ENCODE measurements at places on chromosomes 2 and 18. TPM values are rescaled to one million over a fixed set of nuclear protein-coding genes. Genes with fewer than 3 reads are reported as not detected.

GRCh38 chr2:179243046-179243445 is 21.6 kb downstream of the SESTD1 start:
- H3K27ac ChIP-seq = no peak overlapping the region
- no peaks in the 10 kb centered on the region for H3K27me3 ChIP-seq
- no peaks in the 10 kb centered on the region for H3K36me3 ChIP-seq
- no peak for DNase-seq
- no peak overlapping the region for H3K4me3 ChIP-seq

- H3K4me1 ChIP-seq = no peaks in the 10 kb centered on the region
- H3K36me3 ChIP-seq = no peaks in the 10 kb centered on the region
- no peak overlapping the region for H3K27ac ChIP-seq
- no peak overlapping the region for H3K4me3 ChIP-seq
- H3K27me3 ChIP-seq = no peaks in the 10 kb centered on the region
- no peak for DNase-seq
Observed at GRCh38 chr2:221322741-221323140, 249.4 kb downstream of the EPHA4 start.

- no peak overlapping the region for H3K4me3 ChIP-seq
- no peak for DNase-seq
- peak overlapping the region; percentile 97 for H3K27ac ChIP-seq
- peaks cover 10% of the 10 kb centered on the region for H3K27me3 ChIP-seq
Observed at GRCh38 chr2:240959941-240960308, 38.5 kb upstream of the SNED1 start.

- no peaks in the 10 kb centered on the region for H3K27me3 ChIP-seq
- H3K4me3 ChIP-seq = no peak overlapping the region
- no peaks in the 10 kb centered on the region for H3K36me3 ChIP-seq
- peak overlapping the region; percentile 75 for H3K27ac ChIP-seq
Observed at GRCh38 chr2:101921319-101921952, 70.3 kb upstream of the IL1R2 start.

- H3K4me1 ChIP-seq = no peaks in the 10 kb centered on the region
- H3K36me3 ChIP-seq = no peaks in the 10 kb centered on the region
- DNase-seq = no peak
Observed at GRCh38 chr2:181275643-181276070, 181.5 kb upstream of the ITGA4 start.

The DSG4 gene
- total RNA-seq = not detected

The OST4 gene
- 292 TPM for total RNA-seq
